Diencephalon (tissue), 1 donor: ENCODE measurements at places on chromosomes 1 and 21. TPM values are rescaled to one million over a fixed set of nuclear protein-coding genes. Genes with fewer than 3 reads are reported as not detected.

C1orf141 gene
- total RNA-seq, result 0.69 TPM

FCRLA gene
- total RNA-seq, result not detected

PTPRU gene
- 39.7 TPM for total RNA-seq

FMO4 gene
- 0.46 TPM for total RNA-seq

SELENBP1 gene
- 12.7 TPM for total RNA-seq

RASSF5 gene
- 6.0 TPM for total RNA-seq

MIXL1 gene
- total RNA-seq, result not detected

KCNJ10 gene
- 5.5 TPM for total RNA-seq

MATN1 gene
- total RNA-seq, result 0.46 TPM

NMNAT2 gene
- total RNA-seq, result 51.0 TPM

LRRC38 gene
- 0.46 TPM for total RNA-seq

SLC35F3 gene
- total RNA-seq, result 7.8 TPM

CYP4A11 gene
- 0.23 TPM for total RNA-seq

CRYBG2 gene
- total RNA-seq, result 1.4 TPM

CELA3A gene
- not detected for total RNA-seq

GNAT2 gene
- total RNA-seq, result not detected
